Activated gamma-delta T cell (primary cell): ENCODE measurements at places on chromosomes 6 and 20.
A peak's percentile ranks its signal among the peaks of the same experiment; 100 is the strongest.

GRCh38 chr6:35829306-35829705 is 24.2 kb downstream of the LHFPL5 start:
- no peak for DNase-seq

DNA sequence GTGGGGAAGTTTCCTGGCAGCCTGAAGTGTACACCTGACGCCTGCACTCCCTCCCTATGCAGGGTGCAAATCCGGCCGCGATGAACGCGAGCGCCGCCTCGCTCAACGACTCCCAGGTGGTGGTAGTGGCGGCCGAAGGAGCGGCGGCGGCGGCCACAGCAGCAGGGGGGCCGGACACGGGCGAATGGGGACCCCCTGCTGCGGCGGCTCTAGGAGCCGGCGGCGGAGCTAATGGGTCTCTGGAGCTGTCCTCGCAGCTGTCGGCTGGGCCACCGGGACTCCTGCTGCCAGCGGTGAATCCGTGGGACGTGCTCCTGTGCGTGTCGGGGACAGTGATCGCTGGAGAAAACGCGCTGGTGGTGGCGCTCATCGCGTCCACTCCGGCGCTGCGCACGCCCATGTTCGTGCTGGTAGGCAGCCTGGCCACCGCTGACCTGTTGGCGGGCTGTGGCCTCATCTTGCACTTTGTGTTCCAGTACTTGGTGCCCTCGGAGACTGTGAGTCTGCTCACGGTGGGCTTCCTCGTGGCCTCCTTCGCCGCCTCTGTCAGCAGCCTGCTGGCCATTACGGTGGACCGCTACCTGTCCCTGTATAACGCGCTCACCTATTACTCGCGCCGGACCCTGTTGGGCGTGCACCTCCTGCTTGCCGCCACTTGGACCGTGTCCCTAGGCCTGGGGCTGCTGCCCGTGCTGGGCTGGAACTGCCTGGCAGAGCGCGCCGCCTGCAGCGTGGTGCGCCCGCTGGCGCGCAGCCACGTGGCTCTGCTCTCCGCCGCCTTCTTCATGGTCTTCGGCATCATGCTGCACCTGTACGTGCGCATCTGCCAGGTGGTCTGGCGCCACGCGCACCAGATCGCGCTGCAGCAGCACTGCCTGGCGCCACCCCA is 1.2 kb downstream of the GPR6 start:
- DNase-seq: no peak

DNA sequence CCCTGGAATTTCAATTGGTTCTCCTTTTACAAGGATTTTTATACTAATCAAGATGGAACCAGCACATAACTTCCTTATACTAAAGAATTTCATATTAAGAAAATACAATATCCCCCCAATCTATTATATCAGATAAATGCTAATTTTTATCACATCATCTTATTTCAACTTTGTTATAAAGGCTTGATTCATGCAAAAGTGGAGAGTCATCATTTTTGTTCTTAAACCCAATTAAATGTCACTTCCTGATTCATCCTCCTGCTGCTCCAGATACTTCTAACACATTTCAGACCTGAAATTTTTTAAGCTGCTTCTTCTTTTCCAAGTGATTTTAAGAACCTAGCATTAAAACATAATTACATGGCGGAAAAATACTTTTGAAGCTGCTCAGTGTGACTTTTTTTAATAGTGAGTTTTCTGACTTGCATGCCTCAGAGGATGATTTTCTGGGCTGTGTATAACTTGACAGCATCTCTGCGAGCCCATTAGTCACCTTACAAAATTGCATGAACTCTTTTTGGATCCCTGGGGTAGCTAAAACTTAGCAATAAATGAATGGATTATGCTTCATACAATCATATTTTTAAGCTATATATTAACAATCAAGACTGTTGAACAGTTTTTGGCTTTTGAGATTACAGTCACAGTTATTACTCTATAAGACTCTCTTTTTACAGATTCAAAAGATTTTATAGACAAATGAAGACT is 134.1 kb downstream of the ELOVL4 start:
- no peak for DNase-seq

GRCh38 chr6:164066335-164066734 is 651.8 kb downstream of the QKI start:
- no peak for DNase-seq

GRCh38 chr6:118918329-118918725 is 16.6 kb downstream of the MCM9 start:
- DNase-seq: no peak

- DNase-seq: no peak
Measured at GRCh38 chr6:75480425-75480824, 13.2 kb downstream of the FILIP1 start.

DNA sequence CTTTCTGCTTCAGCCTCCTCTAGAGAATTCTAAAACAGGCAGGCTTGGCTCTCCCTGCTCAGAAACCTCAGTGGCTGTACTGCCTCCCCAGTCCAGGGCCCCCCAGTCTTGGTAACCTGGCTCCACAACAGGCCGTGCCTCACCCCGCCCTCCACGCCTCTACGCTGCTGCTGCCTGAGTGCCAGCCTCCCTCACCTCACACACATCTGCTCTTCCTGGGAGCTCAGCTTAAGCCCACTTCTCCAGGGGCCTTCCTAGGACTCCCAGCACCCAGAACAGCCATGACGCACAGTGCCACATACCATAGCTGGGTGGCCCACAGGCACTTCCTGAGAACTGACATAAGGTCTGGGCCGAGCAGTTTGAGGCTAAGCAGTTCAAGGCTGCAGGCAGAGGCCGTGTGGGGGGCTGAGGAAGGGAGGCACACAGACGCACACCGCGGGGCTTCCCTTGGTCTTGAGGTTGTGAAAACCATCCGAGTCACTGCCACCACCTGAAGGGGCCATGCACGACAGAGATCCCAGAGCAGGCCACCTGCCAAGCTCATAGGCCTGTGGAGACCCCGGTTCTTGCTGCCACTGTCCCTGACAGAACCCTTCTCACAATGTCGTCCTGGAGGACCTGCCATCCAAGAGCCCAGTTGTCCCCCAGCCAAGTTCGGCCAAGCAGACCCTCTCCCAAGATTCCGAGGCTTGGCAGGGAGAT is 42.6 kb downstream of the DSTN start:
- peak; percentile 47 for DNase-seq

DNA sequence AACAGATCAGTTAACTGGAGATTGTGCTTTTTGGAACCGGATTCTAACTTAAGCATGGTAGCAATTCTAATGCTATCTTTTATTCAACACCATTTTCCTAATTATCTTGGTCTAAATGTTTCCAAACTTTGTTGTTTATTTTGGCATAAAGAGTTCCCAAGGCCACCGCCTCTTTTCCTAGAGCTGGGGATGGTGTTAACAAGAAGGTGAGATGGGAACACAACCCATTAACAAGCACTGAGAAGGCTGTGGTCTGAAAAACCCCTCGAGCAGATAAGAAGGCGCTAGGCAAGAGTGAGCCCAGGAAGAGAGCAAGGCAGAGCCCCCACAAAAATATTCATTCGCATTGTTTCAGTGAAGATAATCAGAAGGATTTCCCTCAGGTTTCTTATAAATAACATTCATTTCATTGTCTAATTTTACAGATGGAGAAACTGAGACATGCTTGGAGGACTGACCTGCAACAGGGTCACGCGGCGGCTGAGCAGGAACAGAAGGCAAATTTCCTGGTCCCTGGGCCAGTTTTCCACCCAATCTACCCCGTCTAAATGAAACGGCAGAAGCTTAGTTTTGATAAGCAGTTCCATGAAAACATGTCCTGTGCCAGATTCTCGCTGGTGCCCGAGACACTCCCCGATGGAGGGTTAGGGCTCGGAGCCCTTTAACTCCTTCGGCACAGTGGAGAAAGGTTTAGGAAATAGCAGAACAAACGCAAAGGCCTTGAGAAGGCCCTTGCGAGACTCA is 155.6 kb downstream of the FOXC1 start:
- no peak for DNase-seq

DNA sequence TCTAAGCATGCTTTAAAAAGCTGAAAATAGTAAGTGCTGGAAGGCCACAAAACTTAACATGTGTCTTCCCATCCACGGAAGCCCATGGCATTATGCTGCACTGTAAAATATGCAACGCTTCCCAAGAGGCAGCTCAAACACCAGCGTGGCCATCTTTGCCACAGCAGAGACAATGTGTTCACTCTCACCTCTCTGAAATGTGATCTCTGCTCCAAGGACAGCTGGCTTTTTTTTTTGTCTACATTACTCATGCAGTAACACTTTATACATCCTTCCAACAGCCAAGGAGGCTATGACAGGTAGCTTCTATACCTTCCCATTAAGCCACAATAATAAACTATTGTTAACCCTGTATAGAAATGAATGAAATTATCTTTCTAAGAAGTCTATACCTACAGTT is 49.2 kb downstream of the BLOC1S5 start:
- DNase-seq: no peak

- no peak for DNase-seq
Measured at GRCh38 chr6:40992746-40993145, 46.3 kb downstream of the UNC5CL start.

- no peak for DNase-seq
Measured at GRCh38 chr6:128474481-128474880, 45.9 kb downstream of the PTPRK start.

GRCh38 chr6:38929560-38929959 is 119.0 kb upstream of the GLP1R start:
- DNase-seq: no peak

DNA sequence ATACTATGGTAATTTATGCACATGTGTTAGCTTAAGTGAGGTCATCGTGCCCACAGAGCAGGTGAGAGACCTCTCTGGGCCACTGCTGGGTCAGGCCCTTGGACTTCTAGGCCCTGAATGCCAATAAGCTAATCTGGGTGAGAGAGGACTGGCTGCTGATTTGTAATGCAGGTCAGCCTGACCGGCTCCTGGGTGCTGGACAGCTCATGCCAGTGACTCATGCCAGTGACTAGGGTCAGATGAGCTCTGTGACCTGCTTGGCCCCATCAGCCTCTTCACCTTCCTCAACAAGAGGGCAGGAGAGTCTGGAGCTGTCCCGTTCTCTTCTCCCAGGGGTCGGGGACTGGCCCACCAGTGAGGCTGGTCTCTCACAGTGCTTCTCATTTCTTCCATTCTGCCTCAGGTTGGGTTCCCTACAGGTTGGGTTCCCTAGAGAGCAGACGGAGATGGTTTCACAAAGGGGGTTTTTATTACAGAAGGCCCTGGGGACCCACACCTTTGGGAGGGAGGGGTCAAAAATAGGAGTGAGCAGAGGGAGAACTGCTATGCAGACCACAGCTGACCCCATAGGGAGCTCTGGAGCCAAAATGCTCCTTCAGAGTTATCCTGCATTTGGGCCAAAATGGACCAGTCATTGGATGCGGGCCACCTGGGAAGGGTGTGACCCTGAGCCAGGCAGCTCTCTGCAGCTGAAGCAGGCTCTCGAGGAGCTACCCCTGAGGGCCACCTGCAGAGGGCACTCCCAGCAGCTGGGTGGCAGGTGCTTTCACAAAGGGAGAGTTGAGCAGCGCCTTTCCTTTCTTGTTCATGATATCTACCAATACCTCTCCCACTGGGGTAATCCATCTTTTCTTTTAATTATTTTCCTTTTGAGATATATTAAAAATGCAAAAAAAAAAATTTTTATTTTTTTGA is 2.2 kb upstream of the OXT start:
- DNase-seq: no peak

- no peak for DNase-seq
Measured at GRCh38 chr20:64133951-64134407, 26.6 kb upstream of the NPBWR2 start.

GRCh38 chr20:43392561-43392960 is 65.1 kb upstream of the SRSF6 start:
- DNase-seq: no peak

GRCh38 chr6:138991206-138991605 is 3.2 kb upstream of the REPS1 start:
- no peak for DNase-seq

GRCh38 chr20:24384865-24385264 is 84.6 kb upstream of the SYNDIG1 start:
- DNase-seq: no peak

- no peak for DNase-seq
Measured at GRCh38 chr6:4981761-4982160, 22.1 kb downstream of the RPP40 start.

GRCh38 chr20:5065166-5065878 is 54.4 kb downstream of the PCNA start:
- no peak for DNase-seq

DNA sequence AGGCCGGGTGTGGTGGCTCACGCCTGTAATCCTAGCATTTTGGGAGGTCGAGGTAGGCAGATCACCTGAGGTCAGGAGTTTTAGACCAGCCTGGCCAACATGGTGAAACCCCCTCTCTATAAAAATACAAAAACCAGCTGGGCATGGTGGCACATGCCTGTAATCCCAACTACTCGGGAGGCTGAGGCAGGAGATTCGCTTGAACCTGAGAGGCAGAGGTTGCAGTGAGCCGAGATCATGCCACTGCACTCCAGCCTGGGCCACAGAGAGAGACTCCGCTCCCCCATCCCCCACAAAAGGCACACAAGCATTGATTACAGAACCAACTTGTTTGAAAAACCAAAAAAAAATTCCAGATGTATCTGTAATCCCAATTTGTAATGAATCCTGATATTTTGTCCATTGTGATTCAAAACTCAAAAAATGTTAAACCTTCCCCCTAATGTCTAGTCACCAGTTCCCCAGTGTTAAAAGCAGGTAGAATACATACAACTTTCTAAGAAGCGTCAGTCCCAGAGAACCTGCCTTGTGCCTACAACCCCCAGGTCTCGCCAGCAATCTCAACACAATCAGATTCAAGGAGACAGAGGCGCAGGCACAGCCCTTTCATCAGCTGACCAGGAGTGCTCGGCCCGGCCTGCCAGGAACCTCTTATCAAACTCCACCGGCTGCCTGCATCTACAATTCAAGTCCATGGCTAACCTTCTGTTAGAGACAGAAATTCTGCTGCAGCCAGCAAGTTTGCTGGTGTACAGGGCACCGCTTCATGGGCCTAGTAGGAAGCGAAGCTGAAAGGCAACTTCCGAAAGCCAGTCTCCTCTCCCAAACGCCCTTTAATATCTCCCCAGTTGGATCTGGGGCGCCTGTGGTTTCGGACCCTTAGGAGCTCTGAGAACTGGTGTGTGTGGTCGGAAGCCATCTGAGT is 2.1 kb downstream of the EZR start:
- no peak for DNase-seq

GRCh38 chr6:89580997-89581666 is 57.4 kb downstream of the LYRM2 start:
- no peak for DNase-seq

GRCh38 chr6:165231177-165231576 is 78.2 kb downstream of the C6orf118 start:
- DNase-seq: no peak

GRCh38 chr6:132569170-132569569 is 952 bp upstream of the TAAR6 start:
- DNase-seq: no peak

GRCh38 chr6:14072084-14072483 is 45.5 kb upstream of the CD83 start:
- DNase-seq: no peak

- DNase-seq: no peak
Measured at GRCh38 chr20:1507276-1507675, 16.1 kb upstream of the SIRPB2 start.

DNA sequence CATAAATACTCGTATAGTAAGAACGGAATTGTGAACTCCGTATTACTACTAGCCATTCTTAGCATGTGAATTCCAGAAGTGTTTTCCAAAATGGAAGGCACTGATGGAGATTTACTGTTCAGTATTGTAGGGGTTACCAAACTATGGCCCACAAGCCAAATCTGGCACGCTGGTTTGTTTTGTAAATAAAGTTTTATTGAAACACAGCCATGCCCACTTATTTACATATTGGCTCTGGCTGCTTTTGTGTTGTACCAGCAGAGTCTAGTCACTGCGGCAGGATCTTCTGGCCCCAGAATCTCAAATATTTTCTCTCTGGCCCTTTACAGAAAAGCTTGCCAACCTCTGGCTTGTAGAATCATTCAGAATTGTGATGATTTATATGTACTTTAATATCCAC is 44.3 kb upstream of the PRELID3B start:
- DNase-seq: no peak
